Caco-2 (cell line): ENCODE measurements at places on chromosomes 13 and 19.

DNA sequence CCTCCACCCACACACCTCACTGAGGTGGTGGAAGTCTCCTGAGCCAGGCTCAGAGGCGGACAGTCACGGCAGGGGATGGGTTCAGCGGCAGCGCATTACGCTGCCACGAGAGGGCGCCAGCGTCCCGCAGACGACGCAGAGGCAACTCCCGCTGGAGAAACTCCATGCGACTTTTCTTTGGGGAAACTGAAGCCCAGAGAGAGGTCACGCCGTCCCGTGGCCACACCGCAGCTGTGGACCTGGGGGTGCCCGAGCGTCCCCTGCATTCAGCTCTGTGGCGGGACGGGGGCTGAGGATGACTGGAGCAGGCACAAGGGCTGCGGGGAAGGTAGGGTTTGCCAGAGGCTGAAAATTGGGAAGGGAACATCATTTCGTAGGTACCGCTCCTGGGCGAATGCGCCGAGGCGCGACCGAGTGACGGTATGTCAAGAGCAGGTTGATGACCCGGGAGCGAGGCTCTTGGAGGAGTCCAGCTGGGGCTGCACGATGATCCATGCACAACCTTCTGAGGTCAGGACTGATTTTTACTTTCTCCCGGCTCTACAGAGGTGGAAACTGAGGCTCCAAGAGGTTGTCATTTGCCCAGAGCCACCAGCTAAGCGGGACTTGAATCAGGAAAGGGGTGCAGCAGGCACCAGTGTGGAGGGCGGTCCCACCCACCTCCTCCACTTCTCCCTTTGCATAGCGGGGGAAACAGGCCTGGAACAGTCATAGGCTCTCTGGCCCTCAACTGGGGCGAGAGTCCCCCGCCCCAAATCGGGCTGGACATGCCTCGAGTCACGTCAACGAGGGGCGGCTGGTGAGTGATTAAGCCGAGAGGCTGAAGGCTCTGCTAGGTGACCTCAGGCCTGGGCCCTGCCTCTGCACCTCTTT, 690 bp upstream of the ARRDC2 start:
- peak; percentile 60 for DNase-seq

GRCh38 chr13:79455331-79455730, 25.6 kb upstream of the NDFIP2 start:
- DNase-seq, result peak; percentile 77

DNA sequence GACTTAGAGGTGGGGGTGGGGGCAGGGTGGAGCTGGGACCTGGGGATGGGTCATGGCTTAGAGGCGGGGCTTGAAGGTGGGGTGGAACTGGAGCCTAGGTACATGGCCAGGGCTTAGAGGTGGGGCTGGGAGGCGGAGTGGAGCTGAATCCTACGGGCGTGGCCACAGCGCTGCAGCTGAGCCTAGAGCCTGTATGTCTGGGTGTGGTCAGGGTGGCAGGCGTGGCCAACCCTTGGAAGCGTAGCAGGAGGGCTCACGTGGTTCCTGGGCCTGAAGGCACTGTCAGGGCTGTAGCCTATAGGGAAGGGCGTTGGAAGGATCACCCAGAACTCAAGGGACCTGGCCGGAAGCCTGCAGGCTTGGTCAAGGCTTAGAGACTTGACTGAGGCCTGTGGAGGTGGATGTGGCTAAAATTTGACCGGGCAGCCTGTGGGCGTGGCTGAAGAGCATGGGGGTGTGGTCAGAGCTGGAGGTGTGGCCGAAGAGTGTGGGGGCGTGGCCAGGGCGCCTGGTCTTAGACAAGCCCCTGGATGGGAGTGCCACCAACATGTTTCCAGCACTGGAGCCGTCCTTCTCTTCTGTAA, 24.3 kb downstream of the COLGALT1 start:
- DNase-seq, result peak; percentile 69

DNA sequence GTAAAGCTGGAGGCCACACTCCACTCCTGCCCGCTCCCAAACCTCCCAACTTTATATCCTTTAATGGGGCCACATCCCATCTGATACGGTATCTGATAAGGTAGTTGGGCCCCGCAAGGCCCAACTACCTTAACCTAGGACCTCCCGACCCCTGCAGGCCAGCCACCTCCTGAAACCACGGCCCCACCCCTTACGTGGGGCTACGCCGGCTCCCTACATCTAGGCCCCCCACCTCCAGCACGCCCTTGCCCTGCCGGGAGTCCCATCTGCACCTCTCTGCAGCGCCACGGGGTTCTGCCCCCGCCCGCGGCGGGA, 2.2 kb downstream of the IGFLR1 start:
- no peak for DNase-seq
